ENCODE measurements at places on chromosomes 3 and 15.

DNA sequence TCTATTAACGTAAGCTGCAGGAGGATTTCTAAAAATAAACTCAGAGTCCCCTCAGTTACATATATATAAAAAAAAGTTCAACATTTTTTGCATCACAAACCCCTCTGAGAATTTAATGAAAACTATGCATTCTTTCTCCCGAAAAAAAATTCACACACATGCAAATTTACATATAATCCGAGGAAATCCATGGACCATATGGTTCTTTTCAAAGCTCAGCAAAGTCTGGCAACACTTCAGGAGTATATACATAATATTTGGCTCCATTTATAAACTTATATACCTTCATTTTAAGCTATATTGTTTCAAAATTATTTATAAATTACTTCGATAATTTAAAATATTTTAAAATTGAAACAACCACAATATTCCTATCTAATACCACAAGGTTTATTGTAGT lies 140.7 kb upstream of the PLXND1 start:
- no peak for DNase-seq

GRCh38 chr3:152208439-152208838 lies 60.3 kb upstream of the MBNL1 start:
- no peak for DNase-seq

DNA sequence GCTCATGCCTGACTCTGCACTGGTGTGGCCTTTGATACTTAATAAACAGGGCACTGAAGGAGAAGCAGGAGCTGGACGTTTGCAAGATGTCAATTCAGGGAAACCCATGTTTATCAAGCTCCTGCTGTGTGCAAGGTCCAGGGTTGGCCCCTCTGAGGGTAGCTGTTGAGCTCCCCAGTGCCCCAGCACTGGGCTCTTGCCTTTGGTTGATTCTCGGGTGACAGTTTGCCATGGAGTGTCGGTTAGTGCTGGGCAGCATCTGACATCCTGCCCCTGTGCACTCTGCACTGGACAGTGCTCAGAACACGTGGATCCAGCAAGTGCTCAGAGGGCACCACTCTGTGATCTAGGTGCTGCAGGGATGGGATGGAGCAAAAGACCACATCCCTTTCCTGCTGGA lies 7.3 kb downstream of the HDAC11 start:
- no peak for DNase-seq

GRCh38 chr3:176583956-176584355 lies 613.3 kb downstream of the TBL1XR1 start:
- DNase-seq = no peak

DNA sequence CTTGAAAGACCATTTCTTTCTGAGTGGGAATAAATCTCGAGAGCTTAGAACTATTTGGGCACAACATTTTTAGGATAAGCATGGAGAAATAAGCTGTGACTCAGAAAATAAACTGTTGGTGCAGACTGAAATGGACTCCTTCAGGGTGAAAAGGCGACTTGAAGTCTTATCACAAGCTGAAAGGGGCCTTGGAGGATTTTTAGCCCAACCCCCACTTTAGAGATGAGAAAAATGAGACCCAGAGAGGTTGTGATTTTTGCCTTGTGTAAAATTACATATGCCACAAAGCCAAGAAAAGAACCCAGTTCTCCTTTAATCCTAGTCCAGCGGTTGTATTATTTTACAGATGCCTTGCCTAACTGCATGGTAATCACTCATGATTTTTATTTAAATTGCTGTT lies 1.5 kb downstream of the ATP1B3 start:
- no peak for DNase-seq

GRCh38 chr3:196700801-196701200 lies 11.2 kb downstream of the CEP19 start:
- DNase-seq = no peak

GRCh38 chr3:130699765-130700164 lies 46.9 kb downstream of the PIK3R4 start:
- no peak for DNase-seq

DNA sequence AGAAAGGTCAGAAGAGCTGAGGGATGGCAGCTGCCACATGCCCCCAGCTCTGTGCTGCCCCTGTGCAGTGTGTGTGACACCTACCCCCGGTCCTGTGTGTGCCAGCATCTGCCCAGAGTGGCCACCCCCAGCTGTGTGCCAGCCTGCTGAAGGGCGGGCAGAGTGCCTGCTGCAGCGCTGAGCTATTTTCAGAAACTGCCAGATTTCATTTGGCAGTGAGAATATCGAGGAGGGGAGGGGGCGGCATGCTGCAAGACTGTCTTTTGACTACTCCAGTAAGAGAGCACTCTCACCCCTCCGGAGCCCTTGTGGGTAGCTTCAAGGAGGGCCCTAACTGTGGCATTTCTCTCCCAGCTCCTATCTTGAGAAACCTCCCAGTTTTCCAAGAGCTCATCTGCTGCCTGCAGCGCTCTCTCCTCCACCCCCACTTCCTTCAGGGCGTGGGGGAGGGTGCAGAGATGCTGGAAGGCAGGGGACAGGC lies 25.2 kb upstream of the DOCK3 start:
- DNase-seq = no peak

DNA sequence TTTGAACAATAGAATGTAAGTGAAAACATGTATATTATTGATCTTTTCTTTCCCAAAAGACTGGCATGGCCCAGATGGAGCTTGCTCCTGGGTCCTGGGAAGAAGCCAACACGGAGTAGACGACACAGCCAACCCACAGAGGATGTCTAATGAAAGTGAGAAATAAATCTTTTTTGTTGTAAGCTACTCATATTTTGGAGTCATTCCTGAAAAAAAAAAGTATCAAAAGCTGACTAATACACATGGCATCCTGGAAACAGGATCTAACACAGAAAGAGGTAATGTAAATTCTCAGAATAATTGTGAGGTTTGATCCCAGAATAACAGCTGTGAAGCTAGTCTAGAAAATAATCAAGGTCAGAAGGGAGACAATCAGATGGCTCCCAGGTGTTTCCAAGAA lies 12.6 kb upstream of the FRMD5 start:
- no peak for DNase-seq

DNA sequence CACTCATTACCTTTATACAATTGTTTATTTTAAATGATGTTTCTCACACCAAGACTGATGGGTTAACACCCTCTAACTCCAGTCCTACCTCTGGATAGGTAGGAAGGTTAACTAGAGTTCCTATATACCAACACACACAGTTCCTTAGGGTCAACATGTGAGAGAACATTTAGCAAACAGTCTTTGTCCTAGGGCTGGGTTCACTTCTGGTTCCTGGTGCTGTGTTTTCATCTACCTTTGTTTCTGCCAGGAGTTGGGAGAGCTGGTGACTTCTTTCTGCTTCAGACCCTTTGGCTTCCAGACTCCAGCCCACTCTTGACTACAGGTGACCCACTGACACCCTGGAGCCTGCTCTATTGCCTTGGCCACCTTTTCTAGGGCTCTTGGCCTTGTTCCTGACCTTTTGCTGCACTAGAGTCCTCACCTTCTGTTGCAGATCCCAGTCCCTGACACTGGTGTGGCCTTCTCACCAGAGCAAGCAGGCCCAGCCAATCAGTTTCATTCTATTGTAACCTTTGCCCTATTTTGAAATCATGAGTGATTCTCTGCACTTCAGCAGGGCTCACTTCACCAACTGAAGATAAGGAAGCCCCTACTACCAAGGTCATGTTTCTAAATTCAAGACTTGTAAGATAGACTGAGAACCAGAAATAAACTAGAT lies 50.0 kb upstream of the SECISBP2L start:
- no peak for DNase-seq

DNA sequence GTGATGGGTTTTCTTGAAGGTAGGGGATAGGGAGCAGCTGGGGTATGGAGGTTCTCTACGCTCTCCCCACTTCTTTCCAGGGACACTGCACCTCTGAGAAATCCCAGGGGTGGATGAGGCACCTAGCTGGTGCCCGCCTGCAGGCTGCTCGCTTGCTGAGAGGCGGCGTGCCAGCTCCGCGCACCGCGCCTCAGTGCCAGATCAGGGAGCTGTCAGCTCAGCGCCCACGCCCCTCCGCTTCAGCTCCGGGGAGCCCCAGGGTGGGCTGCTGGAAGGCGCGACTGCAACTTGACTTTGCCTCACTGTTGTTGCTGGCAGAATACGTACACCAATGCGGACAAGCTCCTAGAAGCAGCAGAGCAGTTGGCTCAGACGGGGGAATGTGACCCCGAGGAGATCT lies 345.7 kb upstream of the UMPS start:
- DNase-seq = no peak

DNA sequence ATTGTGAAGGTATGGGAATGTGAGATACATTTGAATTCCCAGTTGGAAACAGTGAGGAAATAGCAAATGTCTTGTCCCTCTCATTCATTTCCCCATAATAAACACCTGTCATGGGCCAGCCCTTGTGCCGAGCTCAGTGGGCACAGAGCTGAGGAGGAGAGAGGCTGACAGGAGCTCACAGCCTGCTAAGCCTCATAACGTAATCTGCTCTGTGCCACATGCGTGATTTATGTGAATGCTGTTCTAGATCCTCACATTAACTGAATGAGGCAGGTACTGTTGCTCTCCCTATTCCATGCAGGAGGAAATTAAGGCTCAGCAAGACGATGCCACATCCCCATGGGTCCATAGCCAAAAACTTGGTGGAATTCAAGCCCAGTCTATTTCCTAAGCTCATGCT lies 35.2 kb upstream of the RHO start:
- no peak for DNase-seq

GRCh38 chr15:80967451-80967850 lies 22.2 kb downstream of the MESD start:
- DNase-seq = no peak

DNA sequence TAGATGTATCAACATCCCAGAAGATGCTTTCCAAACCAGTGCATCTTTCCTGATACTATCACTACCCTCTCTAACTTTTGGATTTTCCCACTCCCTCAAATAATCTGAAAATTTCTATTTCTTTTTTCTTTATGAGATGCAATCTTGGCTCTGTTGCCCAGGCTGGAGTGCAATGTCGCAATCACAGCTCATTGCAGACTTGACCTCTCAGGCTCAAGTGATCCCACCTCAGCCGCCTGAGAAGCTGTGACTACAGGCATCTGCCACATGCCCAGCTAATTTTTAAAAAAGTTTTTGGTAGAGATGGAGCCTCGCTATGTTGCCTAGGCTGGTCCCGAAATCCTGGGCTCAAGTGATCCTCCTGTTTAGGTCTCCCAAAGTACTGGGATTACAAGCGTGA lies 239.7 kb downstream of the SUCLG2 start:
- DNase-seq = no peak

GRCh38 chr3:132800958-132801357 lies 78.7 kb upstream of the NPHP3 start:
- DNase-seq = no peak

- DNase-seq = no peak
Measured at GRCh38 chr3:118186051-118186450, 848.6 kb downstream of the IGSF11 start.

DNA sequence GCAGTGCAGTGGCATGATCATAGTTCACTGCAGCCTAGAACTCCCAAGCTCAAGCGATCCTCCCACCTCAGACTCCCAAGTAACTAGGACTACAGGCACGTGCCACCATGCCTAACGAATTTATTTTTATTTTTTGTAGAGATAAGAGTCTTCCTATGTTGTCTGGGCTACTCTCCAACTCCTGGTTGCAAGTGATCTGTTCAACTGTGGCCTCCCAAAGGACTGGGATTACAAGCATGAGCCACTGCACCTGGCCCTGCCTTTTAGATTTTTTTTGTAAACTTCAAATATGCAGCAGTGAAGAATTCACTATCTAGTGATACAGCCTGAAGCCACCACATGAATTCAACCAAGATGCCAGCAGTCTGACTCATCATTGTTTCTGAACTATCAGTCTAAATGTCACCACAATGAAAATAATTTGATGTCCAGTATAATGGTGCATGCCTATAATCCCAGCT lies 32.7 kb downstream of the UBXN7 start:
- no peak for DNase-seq

- DNase-seq = no peak
Measured at GRCh38 chr15:51350723-51351122, 9.3 kb downstream of the GLDN start.

GRCh38 chr3:125107861-125108567 lies 52.2 kb upstream of the HEG1 start:
- DNase-seq = no peak

DNA sequence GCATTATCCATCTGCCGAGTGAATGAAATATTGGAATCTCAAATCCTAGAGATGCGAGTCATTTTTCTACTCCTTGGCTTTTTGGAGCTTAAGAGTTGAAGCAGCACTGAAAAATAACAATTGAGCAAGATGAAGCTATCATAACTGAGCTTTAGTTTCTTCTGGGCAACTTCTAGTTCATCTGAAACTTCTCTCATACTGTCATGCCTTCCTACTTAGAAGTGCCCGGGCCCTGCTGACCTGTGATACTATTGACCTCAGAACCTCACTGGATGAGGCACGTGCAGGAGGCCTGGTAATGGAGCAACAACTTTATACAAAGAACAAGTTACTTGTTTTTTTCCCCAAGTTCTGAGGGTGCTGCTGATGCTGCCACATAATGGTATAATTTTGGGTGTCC lies 48.5 kb upstream of the P3H2 start:
- DNase-seq = no peak

DNA sequence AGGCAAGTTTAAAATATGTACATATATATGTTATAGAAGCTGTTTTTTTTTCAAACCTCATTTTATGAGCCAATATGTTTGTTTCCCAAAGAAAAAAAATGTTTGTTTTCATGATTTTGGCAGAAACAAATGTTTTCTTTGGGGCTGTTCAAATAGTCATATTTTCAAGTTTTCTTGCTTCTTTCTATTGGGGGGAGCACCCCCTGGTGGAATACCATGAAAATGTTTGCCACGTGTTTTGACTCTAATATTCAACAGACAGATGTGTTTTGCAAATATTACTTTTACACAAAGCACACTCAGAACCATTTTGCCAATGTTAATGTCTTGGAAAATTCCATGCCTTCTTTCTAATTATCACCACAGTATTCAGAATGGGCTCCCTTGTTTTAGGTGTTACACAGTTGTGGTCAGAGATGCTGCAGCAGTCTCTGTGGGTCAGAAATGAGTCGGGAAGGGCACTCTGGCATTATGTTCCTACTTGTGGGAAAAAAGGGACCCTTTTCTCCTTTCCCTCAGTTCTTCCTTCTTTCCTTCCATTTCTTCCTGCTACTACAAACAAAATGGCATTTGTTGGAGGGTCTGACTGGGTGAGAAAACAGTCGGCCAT lies 817.0 kb downstream of the TUSC7 start:
- peak; percentile 36 for DNase-seq

DNA sequence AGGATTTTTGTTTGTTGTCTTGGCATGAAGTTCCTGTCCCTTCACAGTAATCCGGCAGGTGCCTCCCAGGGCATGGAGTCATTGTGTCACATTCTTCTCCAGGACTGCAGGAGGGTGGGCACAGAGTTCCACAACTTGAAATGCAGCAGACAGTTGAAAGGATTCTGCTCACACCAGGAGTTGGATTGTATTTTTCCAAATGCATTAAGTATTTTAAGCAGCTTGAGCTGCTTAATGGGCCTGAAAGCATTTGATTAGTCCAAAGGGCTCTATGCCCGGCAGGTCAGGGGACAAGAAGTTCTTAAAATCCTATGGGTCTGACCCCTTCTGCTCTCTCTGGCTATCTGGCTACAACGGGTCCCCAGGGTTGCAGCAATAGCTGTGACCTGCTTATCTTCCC lies 92.9 kb downstream of the APBA2 start:
- DNase-seq = no peak
